Amniotic stem cell (primary cell): ENCODE measurements at places on chromosomes 16 and 17.

DNA sequence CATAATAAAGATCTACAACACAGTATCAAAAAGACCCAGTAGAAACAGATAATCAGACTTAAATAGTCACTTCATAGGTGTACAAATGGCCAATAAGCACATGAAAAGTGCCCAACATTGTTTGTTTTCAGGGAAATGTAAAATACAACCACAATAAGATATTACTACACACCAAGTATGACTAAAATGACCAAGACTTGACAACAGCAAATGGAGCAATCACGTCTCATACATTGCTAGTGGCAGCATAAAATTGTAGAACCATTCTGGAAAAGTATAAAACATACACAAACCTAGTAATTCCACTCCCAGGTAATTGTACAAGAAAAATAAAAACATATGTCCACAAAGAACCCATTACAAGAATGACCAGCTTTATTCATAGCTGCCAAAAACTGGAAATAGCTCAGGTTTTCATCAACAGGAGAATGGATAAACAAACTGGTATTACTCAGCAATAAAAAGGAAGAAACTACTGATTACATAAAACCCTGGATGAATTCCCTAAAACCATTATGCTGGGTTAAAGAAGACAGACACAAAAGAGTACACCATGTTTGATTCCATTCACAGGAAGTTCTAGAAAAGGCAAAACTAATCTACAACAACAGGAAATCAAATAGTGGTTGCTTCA, 85.6 kb downstream of the TTC19 start:
- peak; percentile 2 for DNase-seq

- peak; percentile 62 for DNase-seq
Measured at GRCh38 chr17:68435876-68436842, 21.1 kb downstream of the WIPI1 start.

DNA sequence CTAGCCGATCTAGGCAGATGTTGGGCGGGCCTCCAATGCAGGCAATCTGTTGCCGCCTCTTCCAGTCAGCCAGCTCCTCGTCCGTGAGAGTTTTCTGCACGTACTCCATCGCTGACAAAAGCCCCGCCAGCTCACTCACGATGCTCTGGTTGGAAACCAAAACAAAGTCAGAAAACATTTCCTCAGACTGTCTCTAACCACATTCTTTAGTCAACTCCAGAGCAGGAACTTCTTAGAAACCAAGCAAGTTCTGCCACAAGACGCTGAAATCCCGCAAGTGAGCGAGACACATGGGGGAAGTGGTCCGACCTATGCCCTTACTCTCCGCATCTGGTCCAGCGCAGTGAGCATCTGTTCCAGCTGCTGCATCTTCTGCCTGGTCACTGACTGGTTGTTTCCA, 49.1 kb downstream of the STAT5A start:
- DNase-seq: no peak

GRCh38 chr16:62642677-62643076, 606.4 kb upstream of the CDH8 start:
- DNase-seq: no peak

DNA sequence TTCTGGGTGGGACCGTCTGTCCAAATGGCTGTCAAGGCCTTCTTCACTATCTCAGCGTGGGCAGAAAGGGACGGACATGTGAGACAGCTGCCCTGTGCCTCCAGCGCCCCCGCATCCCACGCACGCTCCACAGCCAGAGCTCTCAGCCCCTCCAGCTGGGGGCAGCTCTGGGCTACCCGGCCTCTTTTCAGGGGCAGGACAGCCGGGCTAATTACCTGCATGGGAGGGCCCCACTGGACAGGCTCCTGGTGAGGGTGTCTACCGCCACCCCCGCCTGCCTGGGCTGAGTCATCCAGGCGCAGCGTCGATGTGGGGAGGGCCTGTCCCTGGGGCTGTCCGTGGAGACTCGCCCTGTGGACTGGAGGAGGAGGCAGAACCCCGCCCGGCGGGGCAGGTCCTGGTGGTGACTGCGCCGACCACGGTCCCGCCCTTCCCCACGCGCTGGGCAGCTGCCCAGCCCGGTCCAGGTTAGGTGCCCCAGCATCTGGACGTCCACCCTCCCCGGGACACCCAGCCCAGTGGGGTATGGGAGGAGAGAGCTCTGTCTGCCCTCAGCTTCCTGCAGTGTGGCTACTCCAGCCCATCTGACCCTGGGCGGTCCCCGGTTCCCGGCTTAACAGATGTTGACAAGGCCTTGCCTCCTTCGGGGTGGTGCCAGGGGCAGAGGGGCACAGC, 5.9 kb upstream of the METRNL start:
- no peak for DNase-seq

- no peak for DNase-seq
Measured at GRCh38 chr17:32755045-32755805, 121.7 kb downstream of the MYO1D start.

DNA sequence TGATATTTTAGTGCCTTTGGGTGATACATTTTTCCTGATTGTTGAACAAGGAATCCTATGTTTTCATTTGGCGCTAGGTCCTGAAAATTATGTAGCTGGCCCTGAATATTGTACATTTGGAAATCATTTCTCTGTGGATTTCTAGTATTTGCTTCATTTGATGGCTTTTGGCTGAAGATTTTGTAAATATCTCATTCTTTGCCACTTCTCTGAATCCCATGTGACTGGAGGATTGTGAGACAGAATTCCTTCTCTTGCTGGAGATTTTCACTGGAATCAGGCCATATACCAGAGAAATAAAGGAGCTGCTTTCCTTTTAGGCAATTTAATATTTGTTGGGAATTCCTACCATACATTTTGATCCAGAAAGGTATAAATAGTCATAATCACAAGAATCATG, 8.6 kb downstream of the KRT28 start:
- DNase-seq: no peak

GRCh38 chr17:70242781-70243437, 73.6 kb downstream of the KCNJ2 start:
- no peak for DNase-seq

DNA sequence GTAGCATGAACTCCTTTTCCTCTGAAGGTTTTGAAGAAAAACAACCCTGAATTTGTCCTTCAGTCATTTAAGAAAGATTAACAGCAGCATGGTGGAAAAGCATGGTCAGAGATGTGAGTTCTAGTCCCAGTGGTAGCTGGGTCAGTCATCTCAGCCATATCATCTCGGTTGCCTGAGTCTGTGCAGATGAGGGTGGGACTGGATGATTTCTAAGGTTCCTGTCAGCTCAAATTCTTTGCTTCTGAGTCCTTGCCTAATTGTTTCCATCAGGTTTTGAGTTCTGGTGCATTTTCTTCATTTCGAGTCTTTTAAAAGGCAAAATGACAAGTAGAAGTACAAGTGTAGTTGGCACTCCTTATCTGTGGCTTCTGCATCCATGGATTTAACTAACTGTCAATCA, 63.9 kb downstream of the TNRC6C start:
- peak; percentile 52 for DNase-seq

DNA sequence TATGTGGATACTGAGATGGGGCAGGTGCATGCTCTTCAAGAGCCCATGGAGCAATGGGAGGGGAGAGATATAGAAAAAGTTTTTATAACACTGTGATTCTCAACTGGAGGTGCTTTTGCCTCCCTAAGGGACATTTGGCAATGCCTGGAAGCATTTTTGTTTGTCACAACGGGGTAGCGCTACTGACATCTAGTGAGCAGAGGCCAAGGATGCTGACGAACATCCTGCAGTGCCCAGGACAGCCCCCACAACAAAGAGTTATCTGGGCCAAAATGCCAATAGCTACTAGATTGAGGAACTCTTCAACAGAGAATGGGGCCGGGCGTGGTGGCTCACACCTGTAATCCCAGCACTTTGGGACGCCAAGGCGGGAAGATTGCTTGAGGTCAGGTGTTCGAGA, 67.2 kb upstream of the CLEC3A start:
- no peak for DNase-seq

GRCh38 chr17:50519141-50519834, 11.0 kb downstream of the MYCBPAP start:
- no peak for DNase-seq

DNA sequence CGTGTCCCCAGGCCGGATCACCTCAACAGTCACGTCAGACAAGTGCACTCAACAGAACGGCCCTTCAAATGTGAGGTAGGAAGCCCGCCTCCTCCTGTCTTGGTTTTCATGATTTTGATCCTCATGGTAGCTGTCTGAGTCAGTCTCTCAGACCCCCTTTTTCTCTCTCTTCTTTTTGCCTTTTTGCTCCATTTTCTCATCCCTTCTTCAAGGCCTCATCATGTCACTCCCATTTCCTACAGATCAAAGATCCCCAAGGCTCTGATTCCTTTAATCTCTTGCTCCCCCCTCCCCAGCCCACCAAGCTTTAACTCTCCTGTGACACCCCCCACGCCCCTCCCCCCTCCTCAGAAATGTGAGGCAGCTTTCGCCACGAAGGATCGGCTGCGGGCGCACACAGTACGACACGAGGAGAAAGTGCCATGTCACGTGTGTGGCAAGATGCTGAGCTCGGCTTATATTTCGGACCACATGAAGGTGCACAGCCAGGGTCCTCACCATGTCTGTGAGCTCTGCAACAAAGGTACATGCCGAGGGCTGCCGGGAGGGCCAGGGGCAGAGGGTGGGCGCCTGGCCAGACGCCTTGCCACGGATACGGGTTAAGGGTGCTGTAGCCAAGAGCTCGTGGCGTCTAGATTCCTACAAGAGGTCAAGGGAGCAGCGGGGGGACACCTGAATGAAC, 2.0 kb downstream of the MAZ start:
- no peak for DNase-seq

DNA sequence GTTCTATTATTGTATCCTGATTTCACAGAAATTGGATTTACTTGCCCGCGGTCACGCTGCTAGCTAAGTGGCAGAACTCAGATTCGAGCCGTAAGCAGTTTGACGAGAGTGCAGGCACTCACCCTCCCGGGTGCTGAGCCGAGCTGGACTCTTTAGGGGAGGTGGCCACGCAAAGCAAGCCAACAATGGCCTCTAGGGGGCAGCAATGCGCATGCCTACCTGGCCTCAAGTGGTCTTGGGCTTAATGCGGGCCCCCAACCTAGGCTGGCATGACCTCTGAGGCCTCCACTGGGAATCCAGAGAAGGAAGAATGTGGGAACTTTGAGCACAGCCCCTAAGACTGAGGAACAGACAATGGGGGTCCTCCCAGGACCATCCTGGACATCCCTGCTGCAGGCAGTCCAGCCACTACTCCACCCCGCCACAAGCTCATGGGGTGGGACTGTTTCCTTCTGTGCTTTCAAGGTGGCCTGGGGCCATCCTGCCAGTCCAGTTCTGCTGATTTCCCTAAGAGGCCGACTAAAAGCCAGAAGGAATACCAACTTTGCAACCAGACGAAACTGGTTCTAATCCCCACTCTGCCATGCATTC, 276.5 kb downstream of the XYLT1 start:
- DNase-seq: no peak

DNA sequence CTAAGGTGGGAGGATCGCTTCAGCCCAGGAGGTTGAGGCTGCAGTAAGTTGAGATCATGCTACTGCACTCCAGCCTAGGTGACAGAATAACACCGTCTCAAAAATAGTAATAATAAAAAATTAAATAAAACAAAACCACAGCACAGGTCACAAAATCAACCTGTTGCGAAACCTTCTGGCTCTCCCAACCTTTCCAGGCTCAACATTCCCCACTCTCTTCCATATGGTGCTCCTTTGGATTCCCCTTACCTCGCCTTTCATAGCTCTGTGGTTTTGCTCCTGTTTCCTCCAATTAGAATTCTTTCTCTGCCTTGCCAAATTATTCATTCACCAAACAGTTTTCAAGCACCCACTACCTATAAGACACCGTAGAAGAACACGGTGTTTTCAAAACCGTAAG, 4.7 kb downstream of the ZDHHC7 start:
- DNase-seq: no peak

DNA sequence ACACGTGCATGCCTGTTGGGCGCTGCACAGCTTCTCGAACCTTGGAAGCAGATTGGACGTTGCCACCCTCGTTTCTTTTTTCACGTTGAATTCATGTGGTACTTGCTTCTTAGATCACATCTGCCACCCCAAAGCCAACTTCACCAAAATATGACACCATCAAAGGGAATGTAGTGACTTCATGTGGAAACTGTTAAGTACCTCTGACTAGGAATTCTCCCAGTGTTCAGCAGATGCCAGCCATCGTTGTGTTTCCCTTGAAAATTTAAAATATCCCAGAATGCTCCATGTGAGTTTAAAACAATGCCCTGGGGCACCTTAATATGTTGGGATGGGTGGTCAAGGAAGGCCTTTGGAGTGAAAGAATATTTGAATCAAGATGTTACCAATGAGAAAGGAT, 22.6 kb upstream of the FAM20A start:
- DNase-seq: no peak

DNA sequence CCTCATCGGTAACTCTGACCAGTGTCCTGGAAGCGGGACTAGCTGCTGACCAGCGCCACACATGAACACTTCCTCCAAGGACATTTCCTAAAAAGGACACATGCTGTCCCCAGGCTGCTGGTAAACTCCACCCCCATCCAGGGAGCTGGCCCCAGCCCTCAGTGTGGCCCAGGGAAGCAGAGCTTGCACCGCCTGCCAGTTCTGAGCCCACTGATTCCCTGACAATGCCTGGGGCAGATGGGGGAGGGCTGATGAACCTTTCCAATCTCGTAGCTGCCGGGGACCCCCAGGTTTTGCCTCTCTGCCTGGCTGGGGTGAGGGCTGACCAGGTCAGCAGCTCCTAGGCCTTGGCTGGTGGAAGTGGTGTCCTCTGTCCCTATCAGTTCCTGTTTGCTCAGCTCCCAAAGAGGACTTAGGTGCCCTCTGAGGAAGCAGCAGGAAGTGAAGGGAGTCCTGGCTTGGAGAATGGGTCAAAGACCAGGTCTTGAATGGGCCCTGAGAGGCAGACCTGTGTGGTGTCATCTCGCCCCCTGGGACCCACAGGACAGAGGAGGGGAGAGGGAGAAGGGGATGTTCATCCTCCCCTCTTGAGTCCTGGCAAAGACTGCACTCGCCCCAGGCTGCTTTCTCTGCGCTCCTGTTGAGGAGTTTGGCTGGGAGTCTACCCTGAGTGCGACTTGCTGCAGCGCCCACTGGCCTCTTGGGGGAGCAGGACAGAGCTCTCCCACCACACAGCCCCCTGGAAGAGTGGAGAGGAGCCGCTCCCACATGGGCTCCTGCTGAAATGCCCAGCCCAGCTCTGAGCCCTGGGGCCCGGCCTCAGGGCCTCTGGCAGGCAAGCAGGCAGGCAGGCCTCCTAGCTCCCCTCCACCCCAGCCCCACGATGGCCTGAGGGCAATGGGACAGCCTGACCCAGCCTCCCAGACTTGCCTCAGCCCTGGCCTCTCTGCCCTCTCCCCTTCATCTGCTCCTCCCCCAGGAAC, 16.8 kb downstream of the PDK2 start:
- no peak for DNase-seq
